ENCODE measurements at places on chromosomes 7 and 10.

- no peak for DNase-seq
Measured at GRCh38 chr10:51321980-51322379, 247.7 kb downstream of the PRKG1 start.

DNA sequence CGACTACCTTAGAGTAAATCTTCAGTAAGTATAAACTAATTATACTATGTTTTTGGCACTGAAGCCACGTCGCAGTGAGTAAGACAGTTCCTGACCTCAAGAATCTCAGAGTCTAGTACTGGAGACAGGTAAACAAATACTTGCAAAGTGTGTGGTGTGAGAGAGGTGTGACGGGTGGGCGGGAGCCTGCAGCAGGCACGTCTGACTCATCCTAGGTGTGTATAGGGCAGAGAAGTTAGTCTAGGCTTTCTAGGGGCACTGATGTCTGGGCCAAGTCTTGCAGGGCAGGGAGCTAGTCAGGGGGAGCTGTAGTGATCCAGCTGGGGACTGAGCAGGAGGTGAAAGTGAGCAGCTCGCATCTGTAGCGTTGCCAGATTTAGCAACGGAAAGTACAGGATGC is 35.9 kb upstream of the SFTPD start:
- no peak for DNase-seq

DNA sequence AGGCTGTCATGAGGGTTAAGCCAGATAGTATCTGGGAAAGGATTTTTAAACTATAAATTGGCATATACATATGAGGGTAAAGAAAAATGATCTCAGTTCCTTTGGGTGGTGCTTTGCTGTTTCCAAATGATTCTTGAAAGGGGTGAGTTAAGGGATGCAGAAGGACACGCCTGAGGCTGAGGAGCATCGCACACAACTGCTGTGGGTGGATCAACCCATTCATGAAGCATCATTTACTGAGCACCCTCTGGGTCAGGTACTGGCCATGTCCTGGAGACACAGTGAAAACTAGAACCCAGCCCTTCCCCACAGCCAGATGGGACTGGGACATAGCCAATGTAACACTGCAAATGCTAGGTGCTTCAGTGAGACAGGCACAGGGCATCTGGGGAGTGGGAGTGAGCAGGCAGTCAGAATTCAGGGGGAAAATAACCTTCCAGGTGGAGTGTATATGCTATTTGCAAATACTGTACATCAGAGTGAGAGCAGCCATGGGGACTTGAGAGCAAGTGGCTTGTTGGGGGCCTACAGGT is 112.1 kb downstream of the WDFY4 start:
- no peak for DNase-seq

DNA sequence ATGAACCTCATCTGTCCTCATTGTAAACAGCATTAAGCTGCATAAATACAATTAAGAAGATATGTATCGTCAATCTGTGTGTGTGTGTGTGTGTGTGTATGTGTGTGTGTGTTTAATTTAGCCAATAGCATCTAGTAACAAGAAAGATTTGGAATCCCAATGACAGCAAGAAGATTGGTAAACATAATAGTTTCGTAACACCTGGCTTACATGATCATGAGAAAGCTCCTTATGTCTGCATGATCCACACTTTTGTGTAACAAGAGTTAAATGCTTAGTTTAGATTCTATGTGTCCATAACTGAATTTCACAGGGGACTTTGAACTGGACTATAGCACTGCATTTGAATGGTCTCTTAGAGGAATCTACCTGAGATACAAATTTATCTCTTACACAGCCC is 191.0 kb upstream of the BET1 start:
- DNase-seq = no peak

GRCh38 chr7:123024989-123025758 is 29.7 kb upstream of the TAS2R16 start:
- no peak for DNase-seq

- no peak for DNase-seq
Measured at GRCh38 chr10:129717816-129718547, 246.1 kb downstream of the EBF3 start.

DNA sequence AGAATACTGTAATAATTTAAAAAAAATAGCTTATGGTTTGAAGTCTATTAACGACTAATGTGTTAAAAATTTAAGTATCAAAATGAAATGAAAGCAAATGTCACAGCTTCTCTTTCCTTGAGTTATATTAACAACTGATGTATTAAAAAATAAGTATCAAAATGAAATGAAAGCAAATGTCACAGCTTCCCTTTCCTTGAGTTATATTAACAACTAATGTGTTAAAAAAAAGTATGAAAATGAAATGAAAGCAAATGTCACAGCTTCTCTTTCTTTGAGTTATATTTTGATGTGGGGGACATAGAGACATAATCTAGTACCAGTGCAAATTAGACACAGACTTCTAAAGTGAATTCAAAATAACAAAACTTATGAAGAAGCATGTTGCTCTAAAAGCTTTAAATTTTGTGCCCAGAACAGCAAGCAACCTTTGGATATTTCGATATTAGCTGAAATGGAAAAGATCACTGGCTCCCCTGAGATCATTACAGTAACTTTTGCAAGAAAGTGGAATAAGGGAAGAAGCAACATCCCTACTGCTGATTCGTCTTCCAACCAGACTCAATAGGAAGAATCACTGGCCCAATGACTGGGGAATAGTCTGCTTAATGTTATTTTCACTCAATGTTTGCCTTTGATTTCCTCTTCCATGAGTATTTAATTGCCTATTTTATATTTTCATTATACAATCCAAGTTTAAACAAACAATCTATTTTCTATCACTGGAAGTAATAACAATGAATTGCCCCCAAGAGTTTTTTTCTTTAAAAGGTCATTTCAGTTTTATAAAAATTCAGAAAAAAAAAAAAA is 8.0 kb downstream of the SKAP2 start:
- DNase-seq = no peak

DNA sequence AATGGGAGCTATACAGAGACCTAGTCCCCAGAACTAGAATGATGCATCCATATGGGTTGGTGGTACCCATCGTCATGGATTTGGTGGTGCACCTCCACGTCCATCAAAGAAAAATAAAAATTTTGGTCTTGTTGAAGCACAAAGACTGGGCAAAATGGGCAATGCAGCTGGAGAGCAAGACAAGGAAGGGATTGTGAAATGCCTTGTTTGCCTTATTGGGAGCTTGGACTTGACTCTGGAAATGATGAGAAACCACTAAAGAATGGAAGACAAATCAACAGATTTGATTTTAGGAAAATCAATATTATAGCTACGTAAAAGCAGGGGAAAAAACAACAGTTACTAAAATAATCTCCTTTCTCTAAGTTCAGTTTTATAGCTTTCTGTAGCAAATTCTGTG is 150.9 kb downstream of the CPED1 start:
- DNase-seq = no peak

DNA sequence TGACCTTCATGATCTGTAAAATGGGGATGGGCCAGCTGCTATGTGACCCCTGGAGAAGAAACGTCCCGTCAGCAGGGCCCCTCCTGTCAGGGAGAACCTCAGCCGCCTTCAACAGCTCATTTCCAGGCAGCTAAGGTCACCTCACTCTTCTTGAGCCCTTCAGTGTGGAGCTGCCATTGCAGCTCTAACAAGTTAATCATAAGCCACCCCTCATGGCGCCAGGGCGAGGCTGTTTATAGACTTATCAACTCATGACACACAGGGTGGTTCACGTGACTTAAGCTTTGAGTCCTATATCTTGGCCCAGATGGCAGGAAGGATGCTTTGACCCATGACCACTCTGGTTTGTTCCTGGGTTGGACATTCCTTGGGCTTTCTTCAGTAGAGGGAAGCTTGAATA is 315.1 kb downstream of the TNS3 start:
- no peak for DNase-seq

DNA sequence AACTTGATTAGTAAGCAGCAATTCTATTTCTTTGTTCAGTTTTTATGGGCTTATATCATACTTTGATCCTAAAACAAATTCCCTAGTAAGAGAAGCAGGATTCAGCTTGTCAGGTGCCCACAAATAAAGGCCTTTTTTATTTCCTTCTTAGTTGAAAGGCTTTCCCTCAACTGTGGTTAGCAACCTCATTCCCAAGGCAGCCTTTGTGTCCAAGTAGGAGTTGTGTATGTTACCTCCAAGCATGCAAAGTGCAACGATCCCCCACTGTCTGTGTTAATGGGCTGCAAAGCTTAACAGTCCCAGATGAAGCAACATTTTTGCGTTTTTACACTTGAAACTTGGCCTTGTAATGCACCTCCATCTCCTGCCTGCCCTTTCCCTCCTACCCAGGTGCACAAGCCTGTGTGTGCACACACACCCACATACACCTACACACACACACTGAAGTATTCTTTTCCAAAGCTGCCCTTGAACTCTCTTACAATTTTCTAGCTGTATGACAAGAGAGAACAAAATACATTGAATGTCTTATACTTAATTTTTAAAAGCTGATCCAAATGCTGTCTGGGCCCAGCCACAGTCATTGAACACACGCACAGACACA is 278.2 kb downstream of the SNX13 start:
- no peak for DNase-seq

- peak; percentile 41 for DNase-seq
Measured at GRCh38 chr10:70331486-70332268, 47.9 kb upstream of the NPFFR1 start.

DNA sequence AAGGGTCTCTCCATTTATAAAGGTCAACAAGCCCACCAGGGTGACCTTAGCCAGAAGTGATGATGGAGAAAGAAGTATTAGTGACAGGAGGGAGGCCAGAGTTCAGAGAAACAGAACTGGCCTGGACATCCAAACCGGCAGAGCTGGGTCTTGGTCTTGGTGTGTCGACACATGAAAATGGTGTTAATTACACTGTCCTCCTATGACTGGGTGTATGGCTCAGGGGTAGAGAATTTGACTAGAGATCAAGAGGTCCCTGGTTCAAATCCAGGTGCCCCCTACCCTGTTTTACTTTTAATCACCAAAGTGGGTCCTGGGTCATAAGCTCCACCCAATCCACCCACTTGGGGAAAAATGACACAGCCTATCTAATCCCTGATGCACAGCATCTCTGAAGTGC is 110.6 kb upstream of the ZNF746 start:
- DNase-seq = no peak

- peak; percentile 68 for DNase-seq
Measured at GRCh38 chr10:110530131-110530831, 32.6 kb downstream of the DUSP5 start.

GRCh38 chr7:17236171-17236570 is 62.3 kb upstream of the AHR start:
- no peak for DNase-seq
